ENCODE measurements at places on chromosomes 6 and 20.
A peak's percentile ranks its signal among the peaks of the same experiment; 100 is the strongest.

DNA sequence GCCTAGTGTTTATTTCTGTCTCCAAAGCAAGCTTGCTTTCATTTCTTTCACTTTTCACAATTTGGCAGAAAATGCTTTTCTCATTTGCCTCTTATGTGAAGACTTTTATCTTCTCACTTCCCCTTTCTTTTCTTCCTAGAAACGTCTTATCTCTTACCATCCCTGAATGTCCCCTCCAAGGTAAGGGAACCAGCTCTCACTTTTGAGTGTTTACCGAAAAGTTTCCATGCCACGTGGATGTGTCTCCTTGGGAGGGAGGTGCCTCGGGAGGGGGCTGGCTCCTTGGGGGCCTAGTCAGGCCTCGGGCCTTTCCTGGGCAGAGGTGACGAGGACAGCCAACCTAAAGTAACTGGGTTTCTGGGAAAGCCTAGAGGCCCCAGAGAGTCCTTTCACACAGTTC, 127.4 kb downstream of the CD24 start:
- DNase-seq, result no peak

DNA sequence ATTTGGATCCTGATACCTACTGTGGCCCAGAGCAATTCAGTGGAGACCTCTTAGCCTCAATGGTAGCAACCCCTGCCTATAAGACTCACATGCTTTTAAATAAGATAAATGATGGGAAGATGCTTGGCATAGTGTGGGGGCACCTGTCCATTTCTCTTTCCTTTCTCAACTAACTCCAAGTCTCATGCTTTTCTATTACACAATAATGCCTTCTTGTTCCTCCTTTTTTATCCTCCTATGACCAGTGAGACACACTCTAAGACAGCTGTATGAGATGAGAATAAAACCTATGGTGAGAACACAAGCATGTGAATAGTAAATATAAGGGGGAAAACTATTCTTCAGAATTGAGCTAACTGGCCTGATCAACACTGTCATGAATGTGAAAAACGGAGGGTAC, 147.0 kb upstream of the STXBP5 start:
- no peak for DNase-seq

DNA sequence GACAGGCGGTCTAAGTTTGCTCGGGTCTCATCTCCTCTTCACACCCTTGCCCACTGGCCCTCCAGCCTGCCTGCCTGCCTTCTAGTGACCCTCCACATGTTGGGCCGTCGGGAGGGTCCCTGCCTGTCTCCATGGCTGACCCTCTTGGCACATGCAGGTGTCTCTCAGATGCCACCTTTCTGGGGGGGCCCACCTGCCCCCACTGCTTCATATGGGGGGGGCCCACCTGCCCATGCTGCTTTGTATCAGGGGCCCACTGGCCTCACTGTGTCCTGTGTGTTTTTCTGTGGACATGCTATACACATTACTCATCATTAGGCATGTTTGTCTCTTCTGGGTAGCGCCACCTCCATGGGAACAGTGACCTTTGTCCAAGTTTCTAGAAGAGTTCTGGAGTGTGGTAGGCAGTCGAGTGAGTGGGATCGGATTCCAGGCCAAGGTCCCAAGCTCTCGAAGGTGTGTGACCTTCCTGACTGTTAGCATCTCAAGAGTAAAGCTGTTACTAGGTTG, 40.4 kb upstream of the KIF25 start:
- DNase-seq, result no peak

- DNase-seq, result peak; percentile 32
Measured at GRCh38 chr6:31680226-31681134, at the start of gene LY6G5C. Gene LY6G5C, minus strand, starts transcription at chr6:31681067. Its CDS starts 694 bp downstream, at chr6:31680373.

- DNase-seq, result no peak
Measured at GRCh38 chr6:87828044-87828443, 126.0 kb upstream of the AKIRIN2 start.

- no peak for DNase-seq
Measured at GRCh38 chr20:22723659-22724058, 139.3 kb upstream of the FOXA2 start.

- no peak for DNase-seq
Measured at GRCh38 chr6:161181121-161181520, 92.7 kb downstream of the AGPAT4 start.

- no peak for DNase-seq
Measured at GRCh38 chr6:13071550-13072345, 256.6 kb downstream of the TBC1D7 start.

DNA sequence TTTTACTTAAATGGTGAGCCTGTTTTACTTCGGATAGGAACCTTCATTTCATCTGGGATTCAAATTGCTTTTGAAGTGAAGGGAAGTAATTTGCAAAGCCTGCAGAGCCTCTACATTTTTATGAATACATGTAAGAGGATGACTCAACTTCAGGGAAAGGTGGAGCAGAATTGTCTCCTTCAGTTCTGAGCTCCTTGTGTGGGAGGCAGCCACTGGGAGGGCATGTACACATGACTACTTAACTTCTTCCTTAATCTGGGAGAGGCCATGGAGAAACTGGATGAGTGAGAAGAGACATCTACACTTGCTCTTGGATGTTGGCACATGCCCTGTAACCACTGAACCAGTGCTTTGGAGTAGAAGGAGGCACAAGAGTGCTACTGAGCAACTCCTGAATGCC, 145.1 kb upstream of the NRSN1 start:
- no peak for DNase-seq

DNA sequence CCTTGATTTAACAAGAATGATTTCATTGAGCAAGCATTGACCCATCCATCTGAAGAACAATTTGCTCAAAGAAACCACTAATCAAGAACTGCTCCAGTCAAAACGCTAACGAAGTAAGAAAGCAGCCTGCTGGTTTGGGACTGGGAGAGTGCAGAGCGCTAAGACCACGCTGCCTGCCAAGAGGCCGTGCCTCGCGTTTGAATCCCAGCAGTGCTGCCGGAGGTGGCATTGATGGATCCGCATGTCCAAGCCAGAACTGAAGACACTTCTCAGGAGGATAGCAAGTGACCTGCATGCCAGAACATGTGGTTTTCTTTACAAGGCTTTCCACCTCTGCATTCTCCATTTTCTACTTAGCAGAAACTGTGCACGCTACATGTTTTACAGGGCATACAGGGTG, 105.2 kb upstream of the FOXC1 start:
- DNase-seq, result no peak

- no peak for DNase-seq
Measured at GRCh38 chr6:126682440-126682839, 342.5 kb downstream of the CENPW start.

- DNase-seq, result no peak
Measured at GRCh38 chr20:2174067-2174466, 72.4 kb downstream of the STK35 start.

- no peak for DNase-seq
Measured at GRCh38 chr6:158283304-158283980, 28.8 kb upstream of the TULP4 start.

GRCh38 chr20:768426-768978, at the start of gene SLC52A3:
Gene SLC52A3, minus strand, starts transcription at chr20:768500. Its CDS starts 2,726 bp downstream, at chr20:765774.
- DNase-seq, result no peak

- no peak for DNase-seq
Measured at GRCh38 chr20:51493346-51493791, 49.1 kb downstream of the NFATC2 start.

- no peak for DNase-seq
Measured at GRCh38 chr6:140846503-140847261, 1286.0 kb upstream of the GJE1 start.

DNA sequence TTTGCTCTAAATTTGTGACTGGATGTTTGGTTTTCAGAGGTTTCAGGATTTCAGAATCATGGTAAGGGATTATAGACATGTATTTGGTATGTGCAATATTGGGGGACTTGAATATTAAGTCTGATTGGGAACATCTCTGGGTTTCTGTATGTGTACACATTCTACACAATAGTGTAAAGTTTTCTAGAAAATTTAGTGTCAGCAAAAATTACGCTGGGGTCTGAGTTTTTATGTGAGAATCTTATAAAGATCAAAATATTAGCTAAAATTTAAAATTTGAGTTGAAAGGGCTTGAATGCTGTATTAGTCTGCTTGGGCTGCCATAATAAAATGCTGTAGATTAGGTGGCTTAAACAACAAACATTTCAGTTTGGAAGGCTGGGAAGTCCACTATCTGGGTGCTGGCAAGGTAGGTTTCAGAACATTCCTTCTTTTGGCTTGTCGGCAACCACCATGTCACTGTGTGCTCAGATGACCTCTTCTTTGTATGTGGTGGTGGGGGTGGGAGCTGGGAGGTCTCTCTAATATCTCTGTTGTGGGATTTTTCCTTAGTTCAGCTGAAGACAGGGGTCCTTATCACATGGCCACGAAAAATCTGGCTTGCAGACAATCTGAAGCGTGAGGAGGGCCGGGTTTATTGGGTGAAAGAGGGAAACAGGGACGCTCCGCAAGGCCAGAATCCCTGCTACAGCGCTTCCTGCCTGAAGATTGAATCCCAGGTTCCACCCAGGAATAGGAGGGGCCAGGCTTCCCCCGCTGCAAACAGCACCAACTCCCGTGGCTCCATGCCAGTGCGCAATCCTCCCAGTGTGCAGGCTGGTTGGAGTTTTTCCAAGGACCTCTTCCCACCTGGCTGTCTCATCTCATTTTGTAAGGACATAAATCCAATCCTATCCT, 299.7 kb downstream of the PLCB1 start:
- DNase-seq, result no peak

DNA sequence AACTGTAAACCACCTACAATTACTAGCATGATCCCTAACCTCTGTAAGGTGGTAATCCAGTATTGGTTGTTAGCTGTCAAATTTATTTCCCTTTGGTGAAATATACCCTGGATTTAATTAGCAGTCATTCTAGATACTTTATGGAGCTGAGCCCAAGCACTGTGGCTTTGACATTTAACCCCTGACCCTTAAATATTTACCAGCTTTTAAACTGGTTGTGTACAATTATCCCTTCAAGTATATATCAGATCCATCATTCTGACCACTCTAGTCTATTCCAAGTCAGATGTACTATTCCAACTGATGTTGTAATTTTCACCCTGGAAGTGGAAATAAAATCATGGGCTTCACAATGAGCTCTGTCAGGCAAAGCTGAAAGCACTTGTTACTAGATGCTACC, 229.6 kb downstream of the FOXC1 start:
- DNase-seq, result no peak

GRCh38 chr6:118292558-118292957, 255.5 kb upstream of the PLN start:
- DNase-seq, result no peak

DNA sequence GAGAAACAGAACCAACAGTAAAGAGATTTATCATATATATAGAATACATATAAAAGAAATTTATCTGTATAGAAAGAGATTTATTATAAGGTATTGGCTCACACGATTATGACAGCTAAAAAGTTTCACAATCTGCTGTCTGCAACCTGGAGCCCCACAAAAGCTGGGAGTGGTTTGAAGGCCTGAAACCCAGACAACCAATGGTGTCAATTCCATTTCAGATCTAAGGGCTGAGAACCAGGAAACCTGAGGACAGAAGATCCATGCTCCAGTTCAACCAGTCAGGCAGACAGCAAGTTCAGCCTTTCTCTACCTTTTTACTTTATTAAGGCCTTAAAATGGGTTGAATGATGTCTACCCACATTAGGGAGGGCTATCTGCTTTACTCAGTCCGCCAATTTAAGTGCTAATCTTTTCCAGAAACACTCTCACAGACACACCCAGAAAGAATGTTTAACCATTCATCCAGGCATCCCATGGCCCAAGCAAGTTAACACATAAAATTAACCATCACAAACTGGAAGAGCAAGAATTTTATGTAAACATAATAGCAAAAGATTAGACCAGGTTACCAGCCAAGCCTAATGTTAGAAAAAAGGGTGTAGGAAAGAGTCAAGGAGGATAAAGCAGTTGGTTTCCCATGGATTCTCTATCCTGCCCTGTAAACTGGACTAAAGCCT, 170.9 kb downstream of the FUT9 start:
- DNase-seq, result no peak

DNA sequence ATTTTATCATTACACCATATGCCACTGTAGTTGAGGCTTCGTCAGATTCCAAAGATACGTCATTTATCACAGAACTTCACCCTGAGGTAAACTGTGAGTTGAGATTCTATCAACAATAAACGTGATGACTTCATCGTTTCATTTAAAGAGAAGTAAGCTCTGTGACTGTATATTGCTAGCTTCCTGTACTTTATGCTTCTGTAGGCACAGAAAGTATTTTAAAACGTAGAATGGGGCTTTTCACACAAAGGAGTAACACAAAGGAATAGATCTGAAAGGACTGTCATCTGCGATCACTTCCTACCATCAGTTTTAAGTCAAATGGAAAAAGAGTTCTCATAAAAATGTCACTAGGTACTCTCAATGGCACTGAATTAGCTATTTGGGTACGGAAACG, 234.4 kb upstream of the MCHR2 start:
- DNase-seq, result no peak

- DNase-seq, result no peak
Measured at GRCh38 chr6:43980004-43980795, 147.1 kb downstream of the MRPL14 start.

GRCh38 chr20:14444106-14444505, 106.7 kb upstream of the FLRT3 start:
- no peak for DNase-seq

- no peak for DNase-seq
Measured at GRCh38 chr6:35669451-35670045, 19.2 kb downstream of the FKBP5 start.

DNA sequence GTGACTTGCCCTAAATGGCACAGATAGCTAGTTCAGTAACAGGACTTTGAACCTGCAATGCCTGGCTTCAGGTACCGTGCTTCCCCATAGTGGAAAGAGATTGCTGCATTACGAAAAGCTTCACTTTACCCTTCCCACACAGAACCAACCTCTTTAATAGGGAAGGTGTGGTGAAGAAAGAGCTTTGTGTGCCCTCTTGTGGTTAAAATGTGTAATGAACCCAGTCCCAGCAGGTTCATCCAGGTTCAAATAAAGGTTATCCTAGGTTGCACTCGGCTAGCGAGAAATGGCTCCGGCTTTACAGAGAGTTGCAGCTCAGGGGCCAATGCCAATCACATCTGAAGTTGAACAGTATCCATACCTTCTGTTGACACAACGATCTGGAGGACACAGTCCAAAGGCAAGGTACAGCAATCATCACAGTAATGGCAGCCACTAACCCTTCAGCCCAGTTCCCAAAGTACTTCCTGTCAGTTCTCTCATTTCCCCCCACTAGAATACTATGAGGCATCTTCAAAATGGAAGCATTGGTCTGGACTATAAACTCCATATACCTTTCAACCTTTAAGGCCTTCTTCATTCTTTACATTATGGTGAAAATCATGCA, 3.0 kb downstream of the DEFB115 start:
- no peak for DNase-seq

DNA sequence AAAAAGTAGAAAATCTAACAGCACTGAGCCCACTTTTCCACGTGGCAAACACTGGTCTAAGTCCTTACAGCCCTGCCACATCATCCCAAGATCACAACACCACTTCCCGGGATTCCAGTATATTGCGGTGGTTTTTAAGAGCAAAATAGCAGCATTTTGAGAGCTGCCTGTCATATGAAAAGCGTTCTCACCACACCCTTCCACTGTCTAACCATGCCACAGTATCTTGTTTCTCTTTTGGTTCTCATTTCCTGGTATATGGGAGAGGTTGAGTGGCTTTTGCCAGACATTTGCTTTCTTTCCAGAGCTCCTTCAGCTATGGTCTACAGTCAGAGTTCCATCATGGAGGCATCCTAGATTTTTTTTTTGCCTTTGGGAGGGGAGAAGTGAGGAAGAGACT, 243.0 kb downstream of the TSHZ2 start:
- no peak for DNase-seq

All from activated CD8-positive, alpha-beta memory T cell treated with anti-CD3 and anti-CD28 coated beads for 48 hours (primary cell).